Stimulated activated CD4-positive, alpha-beta T cell treated with anti-CD3 and anti-CD28 coated beads, Interleukin-12 subunit alpha, Interleukin-12 subunit beta, amount 100 ng/mL, for 24 hours (primary cell): ENCODE measurements at places on chromosomes 11 and 22.

DNA sequence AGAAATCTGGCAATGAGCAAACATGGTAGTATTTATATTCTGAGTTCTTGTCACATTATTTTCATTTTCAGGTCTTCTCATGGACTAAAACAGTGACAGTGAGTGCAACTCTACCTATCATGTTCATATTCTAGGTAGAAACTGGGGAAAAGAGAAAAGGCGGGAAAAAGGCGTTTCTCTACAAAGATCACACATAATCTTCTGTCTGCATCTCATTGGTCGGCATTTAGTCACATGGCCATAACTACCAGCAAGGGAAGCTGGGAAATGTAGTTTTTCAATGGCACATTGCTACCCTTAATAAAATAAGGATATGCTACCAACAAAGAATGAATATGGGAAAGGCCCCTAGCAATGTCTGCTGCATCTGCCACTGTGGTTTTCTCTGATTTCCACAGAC lies 57.6 kb upstream of the B3GAT1 start:
- DNase-seq = no peak

- DNase-seq = no peak
These were observed 24.1 kb downstream of the FZD4 start for GRCh38 chr11:86930957-86931547.

DNA sequence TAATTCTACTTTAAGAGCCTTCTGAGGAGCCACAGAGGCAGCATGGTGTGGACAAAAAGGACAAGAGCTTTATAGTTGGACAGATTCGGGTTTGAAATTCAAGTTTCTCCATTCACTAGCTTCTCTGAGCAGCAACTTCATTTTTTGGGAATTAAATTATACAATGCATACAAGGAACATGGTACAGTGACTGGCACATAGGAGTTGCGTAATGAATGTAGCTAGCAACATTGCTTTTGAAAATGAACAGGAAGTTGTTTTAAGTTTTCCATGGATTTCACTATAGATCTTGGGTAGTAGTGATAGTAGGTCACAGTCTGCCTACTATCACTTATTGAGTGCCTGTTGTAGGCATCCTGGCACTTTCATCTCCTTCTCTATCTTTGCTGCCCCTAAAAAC lies 41.0 kb upstream of the BMAL1 start:
- no peak for DNase-seq

DNA sequence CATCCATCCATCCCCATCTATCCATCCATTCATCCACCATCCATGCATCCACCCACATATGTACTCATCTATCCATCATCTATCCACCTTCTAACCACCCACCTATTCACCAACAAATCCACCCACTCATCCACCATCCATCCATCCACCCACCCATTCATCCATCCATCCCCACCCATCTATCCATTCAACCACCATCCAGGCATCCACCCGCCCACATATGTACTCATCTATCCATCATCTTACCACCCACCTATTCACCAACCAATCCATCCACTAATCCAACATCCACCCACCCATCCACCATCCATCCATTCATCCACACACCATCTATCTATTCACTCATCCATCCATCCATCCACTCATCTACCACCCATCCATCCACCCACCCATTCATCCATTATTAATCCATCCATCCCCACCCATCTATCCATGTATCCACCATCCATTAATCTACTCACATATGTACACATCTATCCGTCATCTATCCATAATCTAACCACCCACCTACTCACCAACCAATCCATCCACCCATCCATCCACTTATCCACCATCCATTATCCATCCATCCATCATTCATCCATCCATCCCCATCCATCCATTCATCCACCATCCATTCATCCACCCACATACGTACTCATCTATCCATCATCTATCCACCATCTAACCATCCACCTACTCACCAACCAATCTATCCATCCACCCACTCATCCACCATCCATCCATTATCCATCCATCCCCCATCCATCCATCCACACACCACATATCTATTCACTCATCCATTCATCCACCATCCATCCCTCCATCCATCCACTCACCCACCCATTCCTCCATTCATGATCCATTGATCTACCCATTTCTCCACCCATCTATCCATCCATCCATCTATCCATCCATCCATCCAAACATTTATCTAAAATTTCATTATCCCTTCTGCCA lies 940.0 kb downstream of the BRD1 start:
- DNase-seq = no peak

DNA sequence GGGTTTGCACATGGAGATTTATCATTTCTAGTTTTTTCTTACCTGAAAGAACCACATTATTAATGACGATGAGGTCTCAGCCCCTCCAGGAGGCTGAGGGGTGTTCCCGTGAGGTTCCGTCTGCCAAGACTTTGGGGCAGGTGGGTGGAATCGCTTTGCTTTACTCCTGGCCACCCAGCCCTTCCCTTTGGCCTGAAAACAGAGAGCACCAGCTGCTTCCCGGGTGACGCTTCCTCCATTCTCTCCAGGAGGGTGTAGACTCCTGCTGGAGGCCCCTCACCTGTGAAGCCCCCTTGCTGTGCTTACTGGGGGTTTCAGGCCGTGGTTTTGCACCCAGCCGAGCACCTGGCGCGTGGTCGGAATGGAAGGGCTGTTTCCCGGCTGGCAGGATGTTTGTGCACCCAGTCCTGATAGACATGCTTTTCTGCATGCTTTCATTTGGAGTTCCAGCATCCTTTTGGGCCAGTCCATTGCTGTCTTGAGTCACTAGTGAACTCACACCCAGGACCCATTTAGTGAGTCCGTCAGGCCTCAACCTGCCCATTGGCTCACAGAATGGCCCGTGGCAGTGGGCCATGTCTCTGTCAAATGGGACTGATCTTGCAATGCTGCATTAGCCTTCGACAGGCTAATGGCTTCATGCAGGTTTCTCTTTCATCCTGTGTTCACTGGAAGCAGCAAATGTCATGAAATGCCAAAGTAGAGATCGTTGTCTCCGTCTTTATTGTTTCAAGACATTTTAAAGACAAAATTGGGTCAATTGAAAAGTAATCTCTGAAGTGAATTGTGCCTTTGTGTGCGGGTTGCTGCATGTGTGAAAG lies 360.8 kb downstream of the TBC1D22A start:
- no peak for DNase-seq
